Fibroblast of upper back skin (primary cell): ENCODE measurements at places on chromosomes 4 and X.

DNA sequence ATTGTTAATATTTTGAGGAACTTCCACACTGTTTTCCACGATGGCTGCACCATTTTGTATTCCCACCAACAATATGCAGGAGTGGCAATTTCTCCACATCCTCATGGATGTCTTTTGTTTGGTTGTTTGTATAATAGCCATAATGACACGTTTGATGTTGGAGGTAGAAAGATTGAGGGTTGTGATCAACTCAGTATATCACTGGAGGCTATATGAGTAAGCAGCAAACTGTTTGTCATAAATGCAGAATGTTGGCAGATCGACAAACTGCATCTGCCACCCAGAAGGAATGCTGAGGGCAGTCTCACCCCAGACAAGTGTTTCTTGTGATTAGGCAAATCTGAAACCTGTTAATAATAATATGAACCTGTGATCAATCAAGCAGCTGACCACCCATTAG, 243.9 kb upstream of the WDFY3 start:
- no peak for DNase-seq

GRCh38 chr4:8152865-8153257, 5.8 kb downstream of the ABLIM2 start:
- DNase-seq = no peak

GRCh38 chr4:94486372-94486801, 34.6 kb downstream of the PDLIM5 start:
- DNase-seq = peak; percentile 39

DNA sequence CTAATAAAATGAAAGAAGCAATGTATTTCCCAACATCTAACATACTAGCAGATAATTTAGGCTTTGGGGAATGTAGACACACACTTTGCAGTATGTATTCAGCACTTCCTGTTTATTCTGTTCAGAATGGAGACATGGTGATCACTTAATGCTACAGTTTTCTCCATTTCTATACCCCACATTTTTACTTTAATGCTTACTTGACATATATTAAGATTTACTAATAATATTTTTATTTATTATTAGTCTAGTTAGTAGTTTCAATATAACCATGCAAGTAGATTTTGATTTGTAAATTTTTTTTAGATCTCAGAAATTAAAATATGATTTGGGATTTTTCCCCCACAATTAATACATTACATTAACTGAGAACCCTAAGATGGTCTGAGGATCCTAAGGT, 98.4 kb downstream of the PRSS12 start:
- DNase-seq = no peak

DNA sequence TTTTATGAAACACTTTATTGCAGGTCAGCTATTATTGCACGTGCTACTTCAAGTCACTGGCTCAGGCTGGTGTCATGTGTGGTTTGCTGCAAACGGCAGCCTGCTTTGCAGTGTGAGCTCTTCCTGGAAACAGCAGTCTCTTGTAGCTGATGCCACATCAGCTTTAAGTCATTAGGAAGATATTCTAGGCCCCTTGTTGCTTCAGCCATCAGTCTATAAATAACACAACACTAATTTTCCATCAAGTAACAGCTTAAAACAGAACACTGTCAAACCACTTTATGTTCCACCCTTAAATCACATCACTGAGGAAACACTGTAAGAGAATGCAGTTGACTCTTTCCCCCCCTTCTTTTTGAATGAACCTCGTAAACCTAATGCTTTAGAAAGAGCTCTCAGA, 93.8 kb downstream of the GATB start:
- DNase-seq = peak; percentile 35

GRCh38 chr4:121034017-121034416, 38.3 kb downstream of the NDNF start:
- peak; percentile 83 for DNase-seq

- no peak for DNase-seq
These were observed 82.7 kb upstream of the C1QTNF7 start for GRCh38 chr4:15345134-15345533.

- no peak for DNase-seq
These were observed 156.3 kb downstream of the CBR4 start for GRCh38 chr4:168853770-168854169.

DNA sequence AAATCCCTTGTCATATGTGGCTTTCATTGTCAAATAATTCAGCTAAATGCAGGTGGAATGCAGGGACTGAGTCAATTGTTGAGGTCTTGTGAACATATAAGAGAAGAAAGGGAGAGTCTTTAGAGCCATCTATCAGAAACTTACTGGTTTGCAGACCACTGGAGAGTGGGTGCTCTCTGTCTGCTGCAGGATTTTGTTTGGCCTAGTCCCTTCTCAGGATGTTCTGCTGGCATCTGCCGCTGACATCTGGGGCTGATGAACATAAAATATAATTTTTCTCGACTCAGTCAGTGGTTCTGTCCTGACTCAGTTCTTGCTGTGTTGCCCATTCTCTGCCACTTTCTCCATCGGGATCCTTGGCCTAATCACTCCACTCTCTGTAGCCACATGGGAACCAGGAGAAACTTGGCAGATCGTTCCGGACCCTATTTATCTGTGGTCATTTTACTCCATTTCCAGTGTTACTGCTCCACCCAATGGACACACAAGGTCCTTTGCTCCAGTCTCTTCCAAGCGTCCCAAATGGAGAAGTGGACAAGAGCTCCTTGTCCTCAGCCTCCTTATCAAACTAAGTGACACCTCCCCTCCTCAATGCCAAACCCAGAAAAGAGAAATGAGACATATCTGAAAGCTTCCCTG, 436.2 kb downstream of the FAT4 start:
- DNase-seq = peak; percentile 46

GRCh38 chrX:127459790-127460189, 592.4 kb downstream of the ACTRT1 start:
- no peak for DNase-seq

DNA sequence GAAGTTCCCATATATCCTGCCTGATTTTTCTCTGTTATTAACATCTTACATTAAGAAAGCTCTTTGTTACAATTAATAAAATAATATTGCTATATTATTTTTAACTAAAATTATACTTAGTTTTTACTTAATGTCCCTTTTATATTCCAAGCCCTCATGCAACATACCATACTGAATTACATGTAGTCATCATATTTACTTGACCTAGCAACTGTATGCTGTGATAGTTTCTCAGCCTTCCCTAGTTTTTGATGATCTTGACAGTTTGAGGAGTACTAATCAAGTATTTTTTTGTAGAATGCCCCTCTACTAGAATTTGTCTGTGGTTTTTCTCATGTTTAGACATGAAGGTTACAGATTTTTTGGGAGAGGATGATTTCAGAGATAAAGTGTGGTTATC, 1503.8 kb upstream of the PABPC4L start:
- no peak for DNase-seq

GRCh38 chr4:129950217-129950616, 854.3 kb downstream of the C4orf33 start:
- DNase-seq = no peak

GRCh38 chr4:97153042-97153441, 990.2 kb downstream of the STPG2 start:
- DNase-seq = no peak

DNA sequence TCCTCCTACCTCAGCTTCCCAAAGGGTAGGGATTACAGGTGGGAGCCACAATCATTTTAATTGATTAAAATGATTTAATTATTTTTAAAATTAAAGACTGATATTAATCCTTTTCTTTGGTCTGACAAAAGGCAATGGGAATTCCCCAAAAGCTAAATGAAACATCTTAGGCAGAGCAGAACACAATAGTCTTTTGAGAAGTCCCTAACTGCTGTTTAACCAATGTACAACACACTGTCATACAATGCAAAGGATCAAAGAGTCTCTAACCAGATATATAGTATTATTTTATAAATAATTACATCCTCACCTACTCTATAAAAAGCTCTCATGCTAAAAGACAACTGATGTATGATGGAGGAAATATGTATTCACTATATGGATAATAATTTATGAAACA, 47.0 kb downstream of the THAP9 start:
- no peak for DNase-seq

GRCh38 chr4:172143605-172144314, 330.6 kb downstream of the GALNTL6 start:
- no peak for DNase-seq

GRCh38 chrX:123093792-123094191, 90.3 kb upstream of the GRIA3 start:
- DNase-seq = no peak

GRCh38 chr4:141011901-141012315, 121.4 kb downstream of the RNF150 start:
- no peak for DNase-seq

DNA sequence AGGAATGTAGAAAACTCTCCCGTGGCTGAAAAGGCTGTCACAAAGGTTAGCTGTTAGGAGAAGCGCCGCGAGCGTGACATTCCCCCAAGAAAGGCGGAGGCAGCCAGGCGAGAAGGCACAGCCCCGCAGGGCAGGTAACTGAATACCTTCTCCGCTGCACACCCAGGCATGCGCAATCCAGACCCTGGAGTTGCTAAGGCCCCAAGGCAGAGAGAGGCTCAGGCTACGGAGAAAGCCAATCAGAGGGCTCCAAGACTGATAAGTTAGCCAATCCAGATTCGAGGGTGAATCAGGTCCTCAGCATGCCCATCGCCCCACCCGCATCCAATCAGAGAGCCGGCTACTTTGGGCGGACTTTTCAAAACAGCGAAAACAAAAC, 485 bp upstream of the CCNG2 start:
- DNase-seq = peak; percentile 100

DNA sequence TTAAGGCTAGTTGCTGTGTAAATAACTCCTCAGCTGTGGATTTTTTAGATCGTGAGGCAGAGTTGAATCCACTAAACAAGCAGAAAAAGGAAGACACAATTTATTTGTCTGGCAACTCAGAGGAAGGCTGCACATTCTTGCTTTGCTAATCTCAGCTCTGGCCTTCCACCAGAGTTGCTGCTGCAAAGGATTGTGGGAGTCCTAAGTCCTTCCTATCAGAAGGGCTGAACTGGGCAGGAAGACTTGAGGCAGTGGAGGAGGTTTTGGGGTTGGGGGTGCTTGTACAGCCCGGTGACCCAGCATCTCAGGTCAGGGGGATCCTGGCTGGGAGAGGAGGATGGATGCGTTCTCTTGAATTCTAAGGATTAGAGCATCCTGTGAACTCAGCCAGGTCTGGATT, 11.0 kb upstream of the VSIG1 start:
- peak; percentile 3 for DNase-seq

- DNase-seq = no peak
These were observed 497.6 kb downstream of the MID1IP1 start for GRCh38 chrX:39298821-39299220.

DNA sequence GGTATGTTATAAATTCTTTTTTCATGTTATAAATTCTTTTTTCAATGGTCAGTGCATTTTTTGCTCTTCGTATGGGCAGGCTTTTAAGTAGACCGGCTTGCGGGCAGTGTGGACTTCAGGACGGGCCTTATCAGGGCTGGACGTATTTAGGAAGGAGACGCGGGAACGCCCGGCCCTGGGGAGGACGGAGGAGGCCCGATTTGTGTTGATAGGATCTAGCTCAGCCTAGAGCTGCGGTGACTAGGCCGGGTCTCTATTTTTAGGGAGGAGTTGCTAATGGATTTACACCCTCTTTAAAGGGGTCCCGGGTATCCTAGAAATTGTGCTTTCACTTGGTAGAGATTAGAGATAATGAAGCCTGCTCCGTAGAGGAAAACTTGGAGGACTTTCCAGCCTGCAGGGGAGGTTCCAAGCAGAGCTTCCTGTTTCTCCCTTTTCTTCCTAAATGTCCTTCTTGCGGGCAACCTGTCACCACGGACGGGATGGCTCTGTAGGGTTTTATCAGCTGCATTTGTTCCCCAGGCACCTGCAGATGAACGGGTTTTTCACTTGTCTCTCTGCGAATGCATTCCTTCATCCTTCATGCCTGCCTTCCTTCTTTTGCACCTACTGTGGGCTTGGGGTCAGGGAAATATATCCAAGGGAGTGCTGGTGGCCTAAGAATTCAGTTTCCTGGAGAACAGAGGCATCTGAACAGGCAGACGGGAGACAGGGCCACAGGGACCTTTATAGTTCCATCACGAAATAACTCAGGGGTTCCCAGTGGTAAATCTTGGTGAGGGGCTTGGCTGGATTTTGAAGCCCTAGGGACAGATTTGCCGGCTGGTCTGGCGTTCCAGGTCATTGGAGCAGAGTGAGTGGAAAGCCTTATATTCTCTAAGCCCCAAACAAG, 1.4 kb downstream of the CD99 start:
- peak; percentile 61 for DNase-seq

GRCh38 chr4:84681486-84682274, 98.8 kb downstream of the CDS1 start:
- DNase-seq = peak; percentile 84

- DNase-seq = peak; percentile 93
These were observed 71.7 kb upstream of the HGFAC start for GRCh38 chr4:3369781-3370674.

- DNase-seq = no peak
These were observed 632.3 kb downstream of the PDHA2 start for GRCh38 chr4:96471956-96472867.

DNA sequence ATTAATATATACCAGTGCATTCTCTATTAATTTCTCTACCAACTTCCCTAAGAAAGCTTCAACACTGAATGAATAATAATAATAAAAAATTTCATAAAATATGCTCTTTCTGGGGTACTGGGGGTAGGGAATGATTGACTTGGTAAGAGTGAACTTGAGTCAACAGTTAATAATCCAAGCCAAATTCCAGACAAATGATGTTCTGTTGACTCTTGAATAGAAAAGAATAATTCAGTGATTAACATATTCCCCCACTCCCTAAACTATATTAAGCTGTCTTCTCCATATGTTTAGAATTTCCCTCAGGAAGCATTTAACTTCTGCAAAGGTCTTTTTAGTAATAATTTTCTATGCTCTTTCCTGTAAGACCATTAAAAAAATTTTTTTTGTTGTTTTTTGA, 12.3 kb downstream of the PGRMC2 start:
- peak; percentile 79 for DNase-seq

- DNase-seq = peak; percentile 6
These were observed 266.1 kb downstream of the GRIA3 start for GRCh38 chrX:123450222-123450621.

DNA sequence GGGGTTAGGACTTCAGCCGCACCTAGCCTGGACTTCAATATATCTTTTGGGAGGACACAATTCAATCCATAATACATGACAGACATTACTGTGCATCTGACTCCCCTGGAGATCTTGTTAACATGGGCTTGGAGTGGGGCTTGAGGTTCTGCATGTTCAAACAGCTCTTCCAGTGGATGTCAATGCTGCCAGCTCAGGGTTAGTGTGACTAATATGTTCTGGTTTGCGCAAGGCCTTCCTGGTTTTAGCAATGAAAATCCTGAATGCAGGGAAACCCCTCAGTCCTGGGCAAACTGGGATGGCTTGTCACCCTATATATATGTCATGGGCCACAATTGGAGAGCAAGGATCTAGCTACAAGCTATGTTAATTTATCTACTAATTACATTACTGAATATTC, 2.7 kb upstream of the TSPAN7 start:
- no peak for DNase-seq

DNA sequence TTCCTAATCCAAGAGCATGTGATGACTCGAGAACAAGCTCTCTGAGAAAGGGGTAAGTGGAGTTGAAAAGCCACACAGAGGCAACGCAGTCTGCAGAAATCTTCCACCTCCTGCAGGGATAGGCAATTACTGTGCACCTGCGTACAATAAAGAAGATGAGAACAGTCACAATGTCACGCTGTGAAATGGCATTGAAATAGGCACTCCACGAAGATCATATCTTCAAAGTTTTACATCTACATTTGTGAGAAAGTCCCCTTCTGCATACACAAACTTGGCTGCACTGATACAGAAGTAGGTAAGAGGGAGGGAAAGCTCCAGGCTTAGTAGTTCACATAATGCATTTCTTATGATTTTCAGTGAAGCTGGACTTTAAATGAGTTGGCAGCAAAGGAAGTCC, 27.1 kb downstream of the DDX60L start:
- no peak for DNase-seq

GRCh38 chr4:680928-681645, 6.7 kb downstream of the MYL5 start:
- peak; percentile 37 for DNase-seq
